ENCODE measurements at places on chromosomes 2 and 18.

DNA sequence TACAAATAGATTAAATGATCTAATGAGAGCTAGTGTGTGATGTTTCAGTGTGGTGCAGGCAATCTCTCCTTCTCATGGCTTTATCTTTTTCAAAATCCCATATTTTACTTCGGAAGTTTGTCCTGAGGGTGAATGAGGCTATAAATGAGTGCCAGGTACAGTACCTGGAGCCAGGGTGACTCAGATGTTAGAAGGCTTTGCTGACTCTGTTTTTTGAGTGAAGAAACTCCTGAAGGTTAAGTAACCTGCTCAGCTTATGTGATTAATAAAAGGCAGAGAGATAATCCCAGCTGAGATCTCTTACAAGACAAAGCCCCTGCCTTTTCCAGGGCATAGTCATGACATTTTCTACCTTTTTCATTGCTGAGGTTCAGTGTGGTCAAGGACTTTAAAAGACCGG is 52.6 kb downstream of the MGAT5 start:
- DNase-seq = no peak

DNA sequence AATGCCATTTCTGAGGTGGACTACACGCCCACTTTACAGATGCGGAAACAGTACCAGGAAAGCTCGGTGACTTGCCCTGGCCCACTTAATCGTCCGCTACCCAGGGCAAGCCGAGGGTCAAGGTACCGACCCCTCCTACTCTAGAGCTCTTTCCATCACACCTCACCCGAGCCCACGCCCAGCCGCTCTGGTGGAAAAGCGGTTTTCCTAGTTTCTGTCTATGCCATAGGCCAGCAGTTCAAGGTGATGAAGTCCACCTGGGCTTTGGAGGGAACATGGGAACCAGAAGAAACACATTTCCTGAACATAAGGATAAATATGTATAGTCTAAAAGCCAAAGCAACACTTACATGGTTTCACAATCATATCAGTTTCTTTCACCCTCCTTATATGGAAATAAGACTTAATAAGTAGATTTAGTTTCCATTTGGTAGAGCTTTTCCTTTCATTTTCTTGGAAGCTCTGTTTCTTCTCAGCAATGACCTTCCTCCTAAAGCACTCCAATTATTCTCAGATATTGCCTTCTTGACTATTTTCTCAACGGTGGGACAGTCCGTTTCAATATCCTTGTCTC is 567 bp downstream of the VWA3B start:
- no peak for DNase-seq

DNA sequence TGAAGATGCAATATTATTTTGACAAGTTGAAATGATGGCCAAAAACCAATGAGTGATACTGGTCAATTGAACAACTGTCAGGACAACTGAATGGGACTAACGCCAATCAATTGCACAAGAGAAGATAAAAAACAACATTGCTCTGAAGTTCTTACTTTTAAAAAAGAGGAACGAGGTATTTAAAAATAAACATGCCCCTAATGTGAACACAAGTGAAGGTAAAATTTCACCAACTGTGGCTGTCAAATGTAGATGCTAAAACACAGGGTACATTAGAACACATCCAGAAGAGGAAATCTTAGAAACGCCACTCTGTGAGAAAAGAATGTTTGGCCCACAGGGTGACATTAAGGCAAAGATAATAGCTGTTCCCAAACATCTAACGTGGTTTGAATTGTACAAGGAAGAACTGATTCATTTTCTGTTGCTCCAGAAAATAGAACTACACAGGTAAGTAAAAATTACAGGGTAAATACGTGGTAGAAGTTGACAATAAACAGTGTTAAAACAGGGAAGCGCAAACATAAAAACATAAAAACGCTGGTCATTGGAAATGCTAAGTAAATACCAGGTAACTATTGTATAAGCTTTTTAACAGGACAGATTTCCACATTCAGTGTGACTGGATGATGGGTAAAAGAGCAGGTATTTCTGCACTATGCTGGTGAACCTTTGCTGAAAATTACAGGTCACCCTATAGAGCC is 20.3 kb downstream of the LONRF2 start:
- DNase-seq = no peak

DNA sequence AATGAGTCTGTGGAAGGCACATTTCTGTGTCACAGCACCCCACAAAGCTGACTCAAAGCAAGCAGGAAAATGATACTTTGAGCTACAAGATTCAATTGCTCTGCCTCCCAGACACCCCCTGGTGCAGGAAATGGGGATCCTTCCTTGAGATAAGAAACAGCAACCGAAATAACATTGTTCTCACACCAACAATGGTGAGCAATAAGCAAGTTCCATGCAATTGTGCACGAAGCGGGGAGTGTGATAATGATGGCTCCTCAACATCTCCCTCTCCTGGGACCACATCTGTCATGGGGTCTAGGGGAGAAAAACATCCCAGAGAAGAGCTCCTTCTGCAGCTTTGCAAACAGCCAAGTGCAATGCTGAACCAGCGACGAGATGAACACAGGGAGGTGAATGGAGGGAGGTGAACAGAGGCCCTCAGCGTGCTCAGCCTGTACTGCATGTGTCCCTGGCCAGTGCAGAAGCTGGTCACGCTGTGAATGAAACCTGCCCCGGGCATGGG is 67.7 kb downstream of the PDCL3 start:
- DNase-seq = no peak

DNA sequence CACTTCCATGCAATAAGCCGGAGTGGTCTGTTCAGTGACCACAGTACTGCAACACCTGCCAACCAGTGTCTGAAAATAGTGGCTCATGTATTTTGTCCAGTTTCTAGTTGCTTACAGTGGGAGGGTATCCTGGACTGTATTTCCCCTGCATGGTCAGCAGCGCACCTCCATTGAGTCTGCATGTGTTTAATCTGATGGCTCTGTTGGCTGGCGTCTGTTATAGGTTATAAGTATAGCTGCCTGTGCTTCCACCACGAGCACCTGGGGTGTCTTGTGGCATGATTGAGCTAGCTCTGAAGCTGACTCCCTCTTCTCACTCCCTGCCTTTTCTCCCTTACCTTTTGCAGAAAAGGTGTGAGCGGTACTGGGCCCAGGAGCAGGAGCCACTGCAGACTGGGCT is 12.9 kb downstream of the PTPN18 start:
- no peak for DNase-seq

DNA sequence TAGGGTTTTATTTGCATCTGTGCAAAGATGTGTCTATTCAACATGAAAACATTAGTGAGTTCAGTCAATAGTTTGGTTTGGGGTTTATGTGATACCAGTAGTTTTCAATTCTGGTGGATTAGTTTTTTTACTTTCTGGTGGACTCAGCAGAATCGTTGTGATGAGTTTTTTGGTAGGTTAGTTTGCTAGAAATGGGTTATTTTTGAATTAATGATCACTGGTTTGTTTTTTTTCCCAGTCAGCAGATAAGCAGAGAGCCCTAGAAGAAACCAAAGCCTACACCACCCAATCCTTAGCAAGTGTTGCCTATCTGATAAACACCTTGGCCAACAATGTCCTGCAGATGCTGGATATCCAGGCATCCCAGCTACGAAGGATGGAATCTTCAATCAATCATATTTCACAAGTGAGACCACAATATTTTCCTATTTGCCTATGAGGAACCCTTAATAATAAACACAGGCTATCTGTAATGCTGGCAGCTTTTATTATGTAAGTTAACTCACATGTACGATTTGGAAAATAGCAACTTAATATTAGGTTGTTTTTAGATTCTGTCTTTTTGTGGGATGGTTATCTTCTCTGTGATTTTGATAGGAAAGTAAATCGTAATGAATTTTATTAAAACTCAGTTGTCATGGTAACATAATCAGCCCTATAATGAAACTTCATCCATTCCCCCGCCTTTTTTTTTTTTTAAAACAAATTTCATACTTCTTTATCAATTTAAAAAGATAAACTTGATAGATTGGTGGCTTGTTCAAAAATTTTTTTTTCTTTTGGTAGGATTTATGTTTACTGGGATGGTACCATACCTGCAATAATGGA is 38.7 kb downstream of the ABI2 start:
- no peak for DNase-seq

GRCh38 chr18:26901020-26901419 is 35.5 kb upstream of the AQP4 start:
- DNase-seq = no peak

- no peak for DNase-seq
These were observed 630.2 kb downstream of the ARHGAP15 start for GRCh38 chr2:143759455-143759854.

DNA sequence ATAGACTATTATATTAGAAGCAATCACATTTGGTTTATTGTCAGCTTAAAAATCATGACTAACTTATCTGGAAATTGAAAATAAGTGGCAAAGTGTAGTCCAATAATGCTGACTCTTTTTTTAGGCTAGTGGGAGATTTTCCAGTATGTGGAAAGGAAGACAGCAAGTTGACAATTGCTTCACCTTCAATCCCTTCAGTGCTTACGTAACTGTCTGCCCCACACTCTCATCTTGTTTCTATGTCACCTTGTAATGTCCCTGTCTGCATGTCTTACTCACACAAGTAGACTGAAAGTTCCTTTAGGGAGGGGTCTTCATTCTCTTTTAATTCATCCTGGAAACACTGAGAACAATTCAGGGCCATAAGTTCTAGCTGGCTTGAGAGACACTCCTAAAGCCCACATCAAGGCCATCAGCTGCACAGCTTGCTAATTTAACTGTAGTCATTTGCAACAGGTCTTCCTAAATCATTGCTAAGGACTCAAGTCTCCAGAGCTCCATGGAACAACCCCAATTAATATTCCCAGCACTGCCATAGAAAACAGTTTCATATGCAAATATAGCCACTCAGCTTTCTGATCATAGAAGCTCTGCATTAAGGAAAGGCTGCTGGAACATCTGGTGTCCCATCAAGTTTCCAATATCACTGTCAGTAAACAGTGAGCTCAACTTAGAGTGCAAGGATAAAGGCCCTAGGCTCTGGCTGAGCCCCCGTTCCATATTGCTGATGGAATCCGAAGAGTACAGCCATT is 230.5 kb downstream of the ETAA1 start:
- no peak for DNase-seq

DNA sequence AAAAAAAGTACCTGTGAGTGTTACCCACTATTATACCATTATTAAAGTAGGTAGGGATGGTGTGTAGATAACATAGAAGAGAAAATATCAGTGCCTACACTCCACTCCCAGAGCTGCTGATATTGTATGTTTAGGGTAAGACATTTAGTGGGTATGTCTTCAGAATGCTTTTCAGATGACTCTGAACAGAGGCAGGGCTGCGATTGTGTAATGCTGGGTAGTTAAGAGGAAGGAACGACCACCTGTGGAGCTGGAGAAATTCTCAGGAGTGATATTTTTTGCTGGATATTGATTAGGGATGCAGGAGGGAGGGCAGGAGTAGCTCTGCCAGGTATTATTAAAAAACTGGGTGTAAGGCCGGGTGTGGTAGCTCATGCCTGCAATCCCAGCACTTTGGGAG is 2.8 kb downstream of the CNOT11 start:
- DNase-seq = no peak

GRCh38 chr18:58143386-58143785 is 99.4 kb downstream of the NEDD4L start:
- no peak for DNase-seq

DNA sequence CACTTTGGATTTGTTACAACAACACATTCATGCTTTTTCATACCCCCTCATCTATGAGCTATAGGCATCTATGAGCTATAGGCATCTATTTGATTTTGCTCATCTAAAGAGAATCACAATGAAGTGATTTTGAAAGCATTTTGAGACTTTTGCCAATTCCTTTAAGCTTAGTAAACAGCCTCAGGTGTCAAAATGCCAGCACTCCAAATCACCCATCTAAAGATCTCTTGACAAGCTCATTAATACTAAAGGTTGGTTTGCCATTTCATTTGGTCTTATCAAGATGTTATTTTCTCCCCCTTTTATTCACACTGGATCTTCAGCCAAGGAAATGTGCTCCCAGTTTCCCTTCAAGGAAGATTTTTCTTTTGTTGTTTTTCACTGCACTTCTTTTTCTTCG is 110.7 kb upstream of the TLK1 start:
- no peak for DNase-seq

GRCh38 chr2:222372993-222373392 is 51.4 kb upstream of the SGPP2 start:
- no peak for DNase-seq

DNA sequence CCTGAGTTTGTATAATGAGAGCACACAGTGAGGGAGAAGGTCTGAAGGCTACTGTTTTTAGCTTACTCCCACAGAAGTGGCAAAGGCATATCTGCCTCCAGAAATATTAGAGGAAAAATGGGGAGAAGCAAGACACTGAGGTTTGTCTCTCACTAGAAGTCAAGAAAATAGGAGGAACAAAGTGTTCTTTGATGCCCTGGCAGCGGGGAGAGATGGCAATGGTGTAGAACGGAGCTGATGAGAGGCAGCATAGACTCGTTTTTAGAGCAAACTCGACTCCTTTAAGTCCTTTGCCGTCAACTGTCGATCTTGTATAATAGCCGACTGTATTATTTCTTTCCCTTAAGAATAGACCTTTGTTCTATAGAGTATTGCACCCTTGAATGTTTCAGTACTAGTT is 73.8 kb downstream of the ANKRD44 start:
- no peak for DNase-seq

DNA sequence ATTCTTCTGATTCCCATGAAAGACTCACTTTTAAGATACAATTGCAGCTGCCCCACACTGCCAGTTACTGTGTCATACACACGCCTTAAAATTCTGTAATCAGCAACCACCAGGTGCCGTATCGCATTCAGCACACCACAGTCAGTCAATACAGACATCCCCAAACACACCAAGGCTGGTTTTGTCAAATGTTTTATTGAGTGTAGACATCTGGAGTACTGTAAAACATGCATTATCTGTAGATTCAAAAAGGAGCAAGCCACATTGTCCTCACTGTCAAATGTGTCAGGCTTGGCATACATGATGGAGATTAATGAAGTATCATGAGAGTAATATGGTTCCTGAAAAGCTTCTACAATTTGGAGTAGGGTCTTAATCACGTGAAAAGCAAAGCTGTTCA is 109.7 kb upstream of the SP3 start:
- DNase-seq = no peak

DNA sequence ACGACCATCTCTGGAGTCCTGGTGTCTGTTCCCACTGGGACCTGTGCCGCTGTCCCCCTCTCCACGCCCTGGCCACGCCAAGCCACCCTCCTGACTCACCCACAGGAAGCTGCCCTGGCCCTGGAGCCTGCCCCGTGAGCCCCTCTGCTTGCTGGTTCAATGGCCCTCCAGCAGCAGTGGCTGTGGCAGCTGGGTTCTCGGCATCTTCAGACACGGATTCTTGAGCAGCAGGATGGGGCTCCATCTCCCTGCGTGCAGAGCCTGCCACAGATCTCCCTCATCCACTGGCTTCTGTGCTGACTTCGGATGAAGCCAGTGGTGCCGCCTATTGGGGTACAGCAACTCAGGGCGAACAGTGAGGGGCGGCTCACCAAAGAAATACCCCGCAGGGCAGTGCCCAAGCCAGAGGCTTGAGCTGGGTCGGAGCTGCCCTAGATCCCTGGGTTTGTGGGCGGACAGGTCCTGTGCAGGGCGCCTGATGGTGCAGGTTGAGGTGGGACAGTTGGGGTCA is 14.0 kb downstream of the CAPN10 start:
- no peak for DNase-seq
